GM04503 (cell line): ENCODE measurements at places on chromosomes 2 and 18.

- DNase-seq: no peak
Observed at GRCh38 chr2:69376403-69376802, 10.6 kb downstream of the GFPT1 start.

- DNase-seq: no peak
Observed at GRCh38 chr2:205617905-205618304, 64.4 kb upstream of the NRP2 start.

- no peak for DNase-seq
Observed at GRCh38 chr2:18062892-18063291, 184.4 kb downstream of the KCNS3 start.

DNA sequence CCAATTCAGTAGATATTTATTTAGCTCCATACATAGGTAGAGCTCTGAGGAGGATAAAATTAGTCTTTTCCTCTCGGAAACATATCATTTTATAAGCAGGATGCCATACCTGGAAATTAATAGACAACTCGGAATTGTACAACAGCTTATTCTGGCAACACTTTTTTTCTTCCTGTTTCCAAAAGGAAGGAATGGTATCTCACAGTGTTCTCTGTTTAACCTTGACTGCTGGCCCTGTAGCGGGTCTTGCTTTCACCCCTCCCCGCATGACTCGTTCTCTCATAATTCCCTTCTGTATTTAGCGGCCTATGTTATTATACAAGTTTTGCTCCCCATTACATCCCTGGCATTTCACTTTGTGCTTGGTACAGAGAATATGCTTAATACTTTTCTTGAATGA, 2.5 kb upstream of the KYNU start:
- DNase-seq: no peak

DNA sequence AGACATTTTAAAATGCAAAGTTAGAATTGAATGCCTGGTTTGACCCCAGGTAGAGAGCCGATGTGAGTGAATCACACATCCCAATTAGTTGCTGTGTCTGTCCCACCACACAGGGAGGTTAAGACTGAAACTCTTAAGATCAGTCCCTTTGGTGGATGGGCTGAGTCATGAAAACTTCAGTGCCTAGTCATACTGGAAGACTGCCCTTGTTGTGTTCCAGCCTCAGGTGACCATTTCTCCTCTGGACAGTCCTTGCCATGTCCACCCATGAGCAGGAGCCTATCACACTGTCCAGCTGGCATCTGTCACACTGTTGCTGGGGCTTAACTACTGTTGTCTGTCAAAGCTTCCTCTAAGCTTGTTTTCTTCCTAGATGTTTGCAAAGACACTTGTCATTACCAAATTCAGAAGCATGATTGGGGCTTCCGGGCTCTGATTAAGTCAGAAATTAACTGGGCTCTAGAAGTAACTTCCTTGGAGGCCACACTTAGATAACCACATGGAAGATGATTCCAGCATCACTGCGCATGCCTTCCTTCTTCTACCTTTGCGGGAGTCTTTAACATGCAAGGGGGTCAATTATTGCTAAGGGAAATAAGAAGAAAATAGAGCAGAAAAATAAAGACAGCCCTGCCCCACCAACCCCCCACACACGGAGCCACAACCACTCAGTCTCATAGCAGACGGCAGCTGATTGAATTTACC, 21.3 kb downstream of the CYRIA start:
- DNase-seq: no peak
